ENCODE measurements at places on chromosomes 3 and 15.

DNA sequence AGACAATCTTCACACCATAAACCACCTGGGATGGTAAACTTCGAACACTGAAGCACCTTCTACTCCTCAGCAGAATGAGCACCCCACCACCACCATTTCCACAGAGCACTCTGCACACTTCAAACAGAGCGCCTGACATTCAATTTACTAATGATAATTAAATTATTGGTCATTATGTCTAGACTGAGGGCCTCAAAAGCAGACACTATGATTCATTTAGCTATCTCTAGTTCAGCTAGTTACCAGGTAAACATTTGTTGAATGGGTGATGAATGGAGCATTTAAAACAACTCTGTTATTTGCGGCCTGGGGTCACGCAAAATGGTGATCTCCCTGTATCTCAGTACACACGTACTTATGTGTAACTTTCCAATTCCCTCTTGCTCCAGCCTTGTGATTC is 40.9 kb downstream of the ACAP2 start:
- no peaks in the 10 kb centered on the region for H3K27me3 ChIP-seq
- H3K4me1 ChIP-seq = no peaks in the 10 kb centered on the region

DNA sequence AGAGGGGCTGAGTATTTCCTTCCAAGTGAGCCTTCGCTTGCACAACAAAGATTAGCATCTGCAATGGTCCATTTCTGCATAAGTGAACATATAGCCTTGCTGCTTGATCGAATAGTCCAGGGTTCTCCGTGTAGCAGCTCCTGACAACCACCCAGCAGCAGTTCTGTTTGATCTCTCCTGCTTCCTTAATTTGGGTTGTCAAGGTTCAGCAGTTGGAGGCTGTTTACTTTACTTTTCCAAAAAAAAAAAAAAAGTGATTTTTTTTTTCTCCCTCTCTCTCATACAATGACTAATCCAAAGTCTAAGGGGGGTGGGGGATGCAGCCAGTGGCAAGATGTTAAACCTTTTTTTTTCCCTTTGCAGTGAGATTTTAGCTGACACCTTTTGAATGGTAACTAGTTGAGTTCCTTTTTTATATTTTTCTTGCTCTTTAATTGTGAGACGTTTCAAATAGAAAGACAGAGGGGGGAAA is 3.6 kb downstream of the FOXP1 start:
- peaks cover 59% of the 10 kb centered on the region for H3K4me1 ChIP-seq
- peak; percentile 31 for DNase-seq
- H3K27me3 ChIP-seq = no peaks in the 10 kb centered on the region
- H3K27ac ChIP-seq = peak overlapping the region; percentile 95
- H3K4me3 ChIP-seq = peak overlapping the region; percentile 77

DNA sequence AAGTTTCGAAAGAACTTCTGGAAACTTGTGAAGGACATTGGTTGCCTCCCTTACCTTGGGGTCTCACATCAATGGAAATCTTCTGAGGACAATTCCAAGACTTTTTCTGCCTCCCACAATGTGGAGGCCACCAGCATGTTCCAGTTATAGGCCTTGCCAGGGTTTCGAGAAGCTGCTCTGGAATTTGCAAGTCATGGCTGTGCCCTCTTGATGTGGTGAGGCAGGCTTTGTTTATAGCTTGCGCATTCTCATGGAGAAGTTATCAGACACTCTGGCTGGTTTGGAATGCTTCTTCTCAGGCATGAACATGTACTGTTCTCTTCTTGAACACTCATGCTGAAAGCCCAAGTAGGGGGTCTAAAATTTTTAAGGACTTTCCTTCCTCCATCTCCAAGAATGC is 4.1 kb downstream of the CXCR6 start:
- no peak overlapping the region for H3K27ac ChIP-seq
- H3K36me3 ChIP-seq = peaks cover 83% of the 10 kb centered on the region
- no peak for DNase-seq
- H3K4me1 ChIP-seq = peaks cover 7% of the 10 kb centered on the region
- H3K4me3 ChIP-seq = no peak overlapping the region

DNA sequence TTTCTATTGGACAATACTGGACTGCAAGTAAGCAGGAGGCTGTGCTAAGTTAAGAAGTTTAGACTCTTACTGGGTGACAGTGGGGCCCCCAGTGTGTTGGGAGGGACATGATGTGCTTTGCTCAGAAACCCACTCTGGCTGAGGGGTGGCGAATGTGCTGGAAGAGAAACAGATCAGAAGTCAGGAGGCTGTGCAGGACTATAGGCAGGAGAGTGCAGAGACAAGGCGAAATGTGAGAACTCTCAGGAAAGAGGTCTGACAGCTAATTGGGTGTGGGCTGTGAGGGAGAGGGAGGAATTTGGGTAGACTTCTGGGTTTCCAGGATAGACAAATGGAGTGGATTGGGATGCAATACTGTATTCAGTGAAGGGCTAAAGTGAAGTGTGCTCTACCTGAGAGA is 12.0 kb downstream of the SLC24A1 start:
- no peak overlapping the region for H3K4me3 ChIP-seq
- no peaks in the 10 kb centered on the region for H3K27me3 ChIP-seq
- no peak for DNase-seq

GRCh38 chr15:95953032-95953431 is 377.5 kb upstream of the NR2F2 start:
- H3K4me3 ChIP-seq = no peak overlapping the region
- H3K27ac ChIP-seq = no peak overlapping the region
- no peaks in the 10 kb centered on the region for H3K36me3 ChIP-seq
- H3K27me3 ChIP-seq = no peaks in the 10 kb centered on the region
- DNase-seq = no peak
- no peaks in the 10 kb centered on the region for H3K4me1 ChIP-seq

DNA sequence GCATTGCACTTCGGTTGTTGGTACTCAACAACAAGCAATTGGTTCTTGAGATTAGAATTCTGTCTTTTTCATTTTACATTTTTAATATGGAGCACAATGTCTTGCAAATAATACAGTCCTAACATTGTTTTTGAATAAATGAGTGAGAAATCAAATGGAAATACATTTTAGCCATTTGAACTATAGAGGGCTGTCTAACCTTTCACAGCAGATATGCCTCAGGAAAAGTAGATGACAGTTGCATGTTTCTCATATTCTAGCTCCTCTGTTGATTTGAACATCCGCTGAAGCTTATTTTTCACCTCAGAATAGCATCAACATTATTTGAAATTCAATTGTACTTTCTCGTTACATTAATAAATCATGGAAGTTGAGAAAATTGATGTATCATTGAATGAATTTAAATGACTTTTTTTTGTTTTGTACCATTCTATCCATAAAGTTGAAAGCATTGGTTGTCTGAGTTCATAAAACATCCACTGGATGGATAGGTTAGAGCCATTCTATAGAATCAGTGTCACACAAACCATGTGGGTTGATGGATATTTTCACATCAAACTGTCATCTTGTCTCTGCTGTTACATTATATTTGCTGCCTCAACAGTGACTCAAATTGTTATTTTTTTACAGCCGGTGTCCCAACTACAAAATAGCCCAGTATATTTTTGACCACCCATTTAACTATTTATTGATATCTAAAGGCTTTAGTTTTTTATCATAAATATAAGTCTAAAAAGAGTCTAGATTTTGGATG is 928.3 kb downstream of the NSUN3 start:
- no peak overlapping the region for H3K4me3 ChIP-seq
- H3K27ac ChIP-seq = no peak overlapping the region
- H3K4me1 ChIP-seq = no peaks in the 10 kb centered on the region
- no peak for DNase-seq
- no peaks in the 10 kb centered on the region for H3K27me3 ChIP-seq

DNA sequence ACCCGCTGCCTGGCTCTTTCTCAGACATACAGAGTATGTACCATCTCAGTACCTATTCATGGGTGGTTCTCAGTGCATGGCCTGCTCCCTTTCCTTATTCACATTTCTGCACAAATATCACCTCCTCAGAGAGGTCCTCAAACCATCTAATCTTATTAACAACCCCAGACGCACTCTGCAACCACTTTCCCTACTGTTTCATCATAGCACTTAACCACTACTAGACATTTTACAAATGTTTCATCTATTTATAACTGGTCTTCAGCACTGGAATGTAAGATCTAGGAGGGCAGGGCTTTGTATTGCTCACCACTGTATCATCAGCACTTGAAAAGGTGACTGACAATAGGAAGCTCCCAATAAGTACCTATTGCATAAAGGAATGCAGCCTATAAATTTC is 45.1 kb downstream of the TNIK start:
- H3K27me3 ChIP-seq = no peaks in the 10 kb centered on the region
- H3K27ac ChIP-seq = no peak overlapping the region
- no peaks in the 10 kb centered on the region for H3K36me3 ChIP-seq
- no peaks in the 10 kb centered on the region for H3K4me1 ChIP-seq
- DNase-seq = no peak

- no peaks in the 10 kb centered on the region for H3K27me3 ChIP-seq
- no peaks in the 10 kb centered on the region for H3K36me3 ChIP-seq
- no peak overlapping the region for H3K4me3 ChIP-seq
- H3K27ac ChIP-seq = no peak overlapping the region
- DNase-seq = no peak
- H3K4me1 ChIP-seq = no peaks in the 10 kb centered on the region
Observed at GRCh38 chr3:100602506-100603444, 6.6 kb upstream of the ADGRG7 start.

DNA sequence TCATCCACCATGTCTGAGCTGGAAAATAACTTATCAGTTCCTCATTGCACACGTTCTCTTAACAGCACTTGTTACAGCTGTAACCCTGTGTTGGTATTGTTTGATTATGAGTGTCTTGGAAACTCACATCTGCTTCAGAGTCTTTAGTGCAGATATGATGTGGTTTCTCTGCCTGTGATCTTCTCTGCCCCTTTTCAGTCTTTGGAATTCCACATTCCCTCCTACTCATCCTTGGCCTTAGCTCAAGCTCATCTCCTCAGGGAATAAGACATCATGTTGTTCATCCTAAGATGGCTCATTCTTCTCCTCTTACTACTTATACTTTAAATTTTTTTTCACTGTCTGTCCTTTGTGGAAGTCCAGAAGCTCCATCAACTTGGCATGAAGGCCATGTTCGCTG is 77.7 kb downstream of the SYNPR start:
- no peak for DNase-seq
- H3K4me1 ChIP-seq = no peaks in the 10 kb centered on the region
- no peak overlapping the region for H3K4me3 ChIP-seq
- H3K27me3 ChIP-seq = no peaks in the 10 kb centered on the region
- H3K27ac ChIP-seq = no peak overlapping the region

GRCh38 chr3:195613468-195614069 is 29.8 kb upstream of the APOD start:
- no peak for DNase-seq
- no peak overlapping the region for H3K4me3 ChIP-seq
- no peaks in the 10 kb centered on the region for H3K36me3 ChIP-seq
- H3K27me3 ChIP-seq = no peaks in the 10 kb centered on the region

GRCh38 chr3:179956416-179956830 is 80.3 kb downstream of the PEX5L start:
- no peaks in the 10 kb centered on the region for H3K27me3 ChIP-seq
- no peaks in the 10 kb centered on the region for H3K4me1 ChIP-seq
- no peak overlapping the region for H3K27ac ChIP-seq
- no peak for DNase-seq
- H3K4me3 ChIP-seq = no peak overlapping the region
- no peaks in the 10 kb centered on the region for H3K36me3 ChIP-seq

DNA sequence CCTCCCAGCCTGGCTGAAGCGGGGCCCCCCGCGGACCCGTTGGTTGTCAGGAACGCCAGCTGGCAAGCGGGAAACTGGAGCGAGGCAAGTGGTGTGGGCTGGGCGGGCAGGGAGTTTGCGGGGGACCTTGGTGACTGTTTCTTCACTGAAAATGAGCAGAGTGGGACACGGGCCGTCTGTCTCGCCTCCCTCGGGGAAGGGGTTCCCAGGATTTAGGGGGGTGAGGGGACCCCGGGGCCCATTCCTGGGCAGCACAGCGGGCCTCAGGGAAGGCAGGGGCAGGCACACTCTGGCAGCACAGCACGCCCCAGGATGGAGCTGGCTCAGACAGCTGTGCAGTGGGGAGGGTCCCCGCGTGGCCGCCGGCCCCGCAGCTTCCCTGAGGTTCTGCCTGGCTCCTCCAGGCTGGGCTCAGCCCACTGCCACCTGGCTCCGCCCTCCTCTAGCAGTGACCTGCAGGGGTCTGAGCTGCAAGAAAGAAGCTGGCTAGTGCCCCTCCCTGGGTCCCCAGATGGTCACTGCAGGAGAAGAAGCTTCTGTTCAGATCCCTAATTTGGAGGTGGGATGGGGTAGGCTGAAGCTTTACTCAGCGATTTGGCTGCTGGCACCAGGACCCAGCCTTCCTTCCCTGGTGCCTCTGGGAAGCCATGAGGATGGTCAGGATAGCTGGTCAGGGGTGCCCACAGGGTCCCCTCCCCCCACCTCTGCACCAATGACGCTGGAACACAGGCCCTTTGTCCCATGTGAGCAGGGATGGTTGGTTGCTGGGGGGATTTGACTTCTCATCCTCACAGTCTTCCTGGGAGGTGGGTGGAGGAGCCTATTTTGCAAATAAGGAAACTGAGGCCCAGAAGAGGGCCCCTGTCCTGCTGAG is 90.4 kb downstream of the TBC1D2B start:
- no peaks in the 10 kb centered on the region for H3K36me3 ChIP-seq
- H3K27ac ChIP-seq = no peak overlapping the region
- H3K4me1 ChIP-seq = peaks cover 11% of the 10 kb centered on the region
- H3K4me3 ChIP-seq = no peak overlapping the region
